Activated naive CD8-positive, alpha-beta T cell treated with anti-CD3 and anti-CD28 coated beads, Interleukin-2, amount 10 ng/mL, durations not matched to agents 7 days and 5 days (primary cell): ENCODE measurements at places on chromosomes 4 and X. TPM values are rescaled to one million over a fixed set of nuclear protein-coding genes. Genes with fewer than 3 reads are reported as not detected.

CTAG1A gene
- total RNA-seq, result not detected

DDX53 gene
- not detected for total RNA-seq

BEX1 gene
- total RNA-seq, result not detected

PAGE2 gene
- total RNA-seq, result not detected

HELQ gene
- 27.4 TPM for total RNA-seq

NKX6-1 gene
- not detected for total RNA-seq

ADH1A gene
- not detected for total RNA-seq

STK26 gene
- 52.7 TPM for total RNA-seq

CORIN gene
- total RNA-seq, result 0.39 TPM

VCX3B gene
- not detected for total RNA-seq
